Kidney tubule cell (primary cell): ENCODE measurements at places on chromosomes 11 and 22.

- DNase-seq = no peak
Observed at GRCh38 chr22:43774318-43774915, 37.7 kb downstream of the EFCAB6 start.

DNA sequence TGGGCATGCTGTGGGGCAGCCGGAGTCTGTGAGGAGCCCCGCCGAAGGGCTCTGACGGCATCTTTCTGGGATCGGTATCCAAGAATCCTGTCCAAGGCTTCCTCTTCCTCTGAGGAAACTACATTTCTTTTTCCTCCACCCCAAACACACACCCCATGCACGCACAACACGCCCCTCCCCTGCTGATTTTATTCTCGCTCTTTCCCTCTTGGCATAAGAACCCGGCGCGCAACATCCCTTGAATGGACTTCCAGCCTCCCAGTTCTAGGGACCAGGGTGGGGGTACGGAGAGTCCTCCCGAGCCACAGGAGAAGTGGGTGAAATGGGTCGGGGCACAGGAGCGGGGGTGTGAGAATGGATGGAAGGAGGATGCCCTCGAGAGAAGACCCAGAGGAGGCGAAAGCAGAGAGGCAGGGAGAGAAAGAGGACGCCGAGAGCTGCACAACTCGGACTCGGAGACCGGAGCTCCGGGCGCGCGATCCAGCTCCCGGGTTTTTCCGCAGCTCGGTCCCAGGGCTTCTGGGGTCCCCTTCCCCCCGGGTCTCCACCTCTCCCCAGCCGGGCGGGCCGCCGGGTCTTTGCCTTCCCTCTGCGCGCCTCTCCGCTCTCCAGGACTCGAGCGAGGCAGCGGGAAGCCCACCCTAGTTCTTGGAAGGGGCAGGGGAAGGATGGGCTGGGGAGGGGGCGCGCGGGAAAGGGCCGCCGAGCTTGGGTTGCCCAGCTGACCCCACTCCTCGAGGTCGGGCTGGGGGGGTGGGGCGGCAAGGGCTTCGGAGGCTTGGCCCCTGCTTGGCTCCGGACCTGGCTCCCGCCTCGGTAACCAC lies 1.5 kb upstream of the LARGE1 start:
- peak; percentile 58 for DNase-seq

GRCh38 chr11:82261367-82261766 lies 472.3 kb downstream of the FAM181B start:
- DNase-seq = no peak

DNA sequence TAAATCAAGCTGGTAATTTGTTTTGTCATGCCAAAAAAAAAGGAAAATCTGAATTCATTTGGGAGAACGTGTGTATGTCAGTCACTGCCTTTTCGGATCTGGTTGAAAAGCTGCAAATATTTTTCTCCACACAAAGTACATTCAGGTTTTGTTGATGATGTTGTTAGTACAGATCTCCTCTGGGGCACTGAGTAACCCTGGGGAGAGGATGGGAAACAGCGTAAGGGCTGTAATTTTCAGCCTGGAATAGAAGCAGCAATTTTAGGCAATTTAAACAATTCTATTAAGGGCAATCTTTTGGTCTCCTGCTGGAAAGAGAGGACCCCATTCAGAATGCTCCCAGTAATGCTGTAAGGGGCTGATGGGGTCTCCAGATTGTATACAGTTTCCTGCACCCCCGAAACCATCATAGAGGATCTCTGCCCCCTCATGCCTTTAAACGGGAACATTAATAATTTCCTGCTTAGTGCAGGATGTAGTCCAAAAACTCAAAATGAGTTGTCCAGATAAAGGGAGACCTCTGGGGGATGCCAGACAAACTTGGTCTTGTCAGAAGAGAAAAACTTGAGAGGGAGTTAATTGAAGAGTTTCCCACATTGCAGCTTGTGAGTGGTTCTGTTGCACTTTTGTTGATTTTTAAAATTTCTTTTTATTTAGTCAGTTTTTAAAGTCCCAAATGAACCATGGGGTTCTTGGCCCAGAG lies 132.3 kb downstream of the COMMD9 start:
- no peak for DNase-seq

DNA sequence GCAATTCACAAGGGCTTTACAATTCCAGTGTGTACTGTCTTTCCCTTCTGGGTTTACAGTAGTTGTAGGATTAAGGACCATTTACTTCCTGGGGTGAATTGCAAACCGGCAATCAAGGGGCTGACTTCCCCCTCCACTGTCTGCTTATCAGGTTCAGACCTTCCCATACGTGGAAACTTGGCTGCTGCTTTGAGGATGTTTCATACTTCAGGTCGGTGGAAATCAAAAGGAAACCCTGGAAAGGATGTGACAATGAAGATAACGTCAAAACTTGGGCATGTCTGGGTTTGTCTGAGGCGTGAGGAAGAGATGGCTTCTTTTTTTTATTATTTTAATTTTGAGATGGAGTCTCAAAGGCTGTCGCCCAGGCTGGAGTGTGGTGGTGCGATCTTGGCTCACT lies 2.1 kb upstream of the RTCB start:
- no peak for DNase-seq

GRCh38 chr22:24553597-24554312 lies 1.2 kb downstream of the GUCD1 start:
- peak; percentile 28 for DNase-seq

- peak; percentile 47 for DNase-seq
Observed at GRCh38 chr11:32052215-32052614, 38.7 kb upstream of the RCN1 start.

GRCh38 chr11:119414321-119414720 lies 8.7 kb downstream of the THY1 start:
- DNase-seq = no peak

- no peak for DNase-seq
Observed at GRCh38 chr11:119863236-119863635, 134.2 kb upstream of the NECTIN1 start.

DNA sequence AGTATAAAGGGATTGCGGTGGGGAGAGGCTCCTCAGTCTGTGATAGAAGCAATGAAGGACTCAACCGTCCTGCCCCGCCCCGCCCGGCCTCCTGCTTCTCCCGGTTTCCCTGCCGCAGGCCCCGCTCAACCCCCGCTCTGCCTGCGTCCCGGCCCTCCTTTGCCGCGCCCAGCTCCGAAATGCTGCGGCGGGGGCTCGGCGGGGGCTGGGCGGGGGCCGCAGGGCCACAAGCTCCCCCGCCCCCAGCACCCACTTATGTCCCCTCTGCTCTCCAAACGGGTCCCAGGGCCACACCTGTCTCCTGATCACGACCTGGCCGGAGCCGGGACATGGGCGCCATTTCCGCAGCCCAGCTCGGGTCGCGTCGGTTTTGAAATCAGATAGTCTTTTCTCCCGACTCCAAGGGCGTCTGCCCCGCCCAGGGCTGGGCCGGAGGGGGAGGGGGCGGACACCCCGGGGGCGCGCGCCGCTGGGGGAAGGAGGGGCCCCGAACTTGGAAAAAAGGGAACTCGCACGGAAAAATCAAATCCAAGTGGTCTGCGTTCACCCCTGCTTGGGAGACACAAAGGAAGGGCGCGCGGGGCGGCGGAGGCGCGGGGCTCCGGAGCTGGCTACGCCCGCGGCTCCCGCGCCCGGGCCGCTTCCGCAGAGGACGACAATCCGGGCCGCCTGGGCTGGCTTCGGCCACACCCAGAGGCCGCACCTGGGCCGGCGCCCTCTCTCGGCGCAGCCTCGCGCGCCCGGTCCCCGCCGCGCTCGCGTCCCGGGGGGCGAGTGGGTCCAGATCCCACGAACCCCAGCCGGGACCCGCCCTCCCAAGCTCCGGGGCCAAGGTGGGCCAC lies 70.6 kb upstream of the EP300 start:
- DNase-seq = peak; percentile 67

DNA sequence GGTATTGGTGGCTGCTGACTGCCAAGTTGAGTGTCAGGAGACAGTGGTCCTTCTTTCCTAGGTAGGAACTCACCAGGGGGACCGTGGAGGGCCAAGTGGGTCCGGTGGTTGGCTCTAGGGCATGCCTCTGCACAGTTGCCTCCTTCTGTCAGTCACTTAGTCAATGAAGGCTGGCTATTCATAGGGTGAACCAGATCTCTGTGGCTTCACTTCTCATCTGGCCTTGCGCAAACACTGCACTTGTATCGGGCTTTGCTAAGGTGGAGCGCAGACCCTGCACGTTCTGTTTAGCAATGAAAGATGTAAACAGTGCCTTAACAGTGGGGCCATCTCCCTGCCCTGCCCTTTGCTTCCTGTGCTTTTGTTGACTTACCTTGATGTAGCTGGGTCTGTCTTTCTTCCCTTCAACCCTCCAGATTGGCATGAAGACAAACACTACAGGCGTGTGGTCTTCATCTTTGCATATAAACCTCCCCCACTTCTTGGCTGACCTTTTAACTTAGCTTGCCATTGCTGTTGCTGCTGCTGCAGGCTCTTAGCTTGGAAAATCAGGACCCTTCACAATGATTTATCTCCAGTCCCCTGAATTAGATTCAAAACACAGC lies 6.7 kb upstream of the SORL1-AS1 start:
- DNase-seq = no peak

DNA sequence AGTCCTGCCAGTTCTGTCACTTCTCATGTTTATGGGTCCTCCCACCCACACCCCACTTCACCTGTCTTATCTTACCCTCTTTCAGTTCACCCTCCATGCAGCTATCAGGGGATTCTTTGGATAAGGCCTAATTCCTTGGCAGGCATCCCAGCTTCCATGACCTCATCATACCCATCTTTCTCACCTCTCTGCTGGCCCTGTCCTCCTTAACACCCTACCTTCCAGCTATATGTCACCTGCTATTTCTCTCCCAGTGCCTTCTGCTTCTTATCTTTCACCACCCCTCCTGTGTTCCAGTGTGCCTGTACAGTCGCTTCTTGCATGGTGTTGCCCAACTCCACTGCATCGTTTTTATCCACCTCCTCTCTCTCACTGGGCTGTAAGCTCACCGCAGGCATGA lies 28.3 kb downstream of the SNU13 start:
- DNase-seq = no peak

GRCh38 chr11:3202759-3203158 lies 15.9 kb downstream of the MRGPRG start:
- no peak for DNase-seq

DNA sequence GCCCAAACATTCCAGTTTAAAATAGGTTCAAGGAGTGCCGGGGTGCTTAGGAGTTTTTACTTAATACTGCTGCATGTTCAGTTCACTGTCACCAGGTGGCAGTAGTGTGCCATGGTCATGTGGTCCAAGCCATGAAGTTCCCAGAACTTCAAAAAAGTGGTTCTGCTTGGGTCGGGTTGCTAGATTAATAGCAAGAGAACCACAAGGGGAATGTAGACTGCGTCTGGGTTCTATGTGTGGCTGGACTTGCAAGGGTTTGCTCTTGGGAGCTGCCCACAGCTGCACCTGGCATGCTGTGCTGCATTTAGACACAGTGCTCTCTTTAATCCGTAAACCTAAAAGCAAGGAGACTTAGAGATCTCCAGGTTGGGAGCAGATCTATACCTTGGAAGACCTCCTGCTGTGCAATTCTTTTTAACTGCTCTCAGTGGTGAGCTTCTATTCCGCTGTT lies 6.5 kb upstream of the SPON1 start:
- peak; percentile 69 for DNase-seq

GRCh38 chr11:128148208-128148607 lies 439.1 kb downstream of the ETS1 start:
- DNase-seq = no peak

GRCh38 chr11:120798854-120799253 lies 225.0 kb upstream of the TBCEL start:
- DNase-seq = no peak

DNA sequence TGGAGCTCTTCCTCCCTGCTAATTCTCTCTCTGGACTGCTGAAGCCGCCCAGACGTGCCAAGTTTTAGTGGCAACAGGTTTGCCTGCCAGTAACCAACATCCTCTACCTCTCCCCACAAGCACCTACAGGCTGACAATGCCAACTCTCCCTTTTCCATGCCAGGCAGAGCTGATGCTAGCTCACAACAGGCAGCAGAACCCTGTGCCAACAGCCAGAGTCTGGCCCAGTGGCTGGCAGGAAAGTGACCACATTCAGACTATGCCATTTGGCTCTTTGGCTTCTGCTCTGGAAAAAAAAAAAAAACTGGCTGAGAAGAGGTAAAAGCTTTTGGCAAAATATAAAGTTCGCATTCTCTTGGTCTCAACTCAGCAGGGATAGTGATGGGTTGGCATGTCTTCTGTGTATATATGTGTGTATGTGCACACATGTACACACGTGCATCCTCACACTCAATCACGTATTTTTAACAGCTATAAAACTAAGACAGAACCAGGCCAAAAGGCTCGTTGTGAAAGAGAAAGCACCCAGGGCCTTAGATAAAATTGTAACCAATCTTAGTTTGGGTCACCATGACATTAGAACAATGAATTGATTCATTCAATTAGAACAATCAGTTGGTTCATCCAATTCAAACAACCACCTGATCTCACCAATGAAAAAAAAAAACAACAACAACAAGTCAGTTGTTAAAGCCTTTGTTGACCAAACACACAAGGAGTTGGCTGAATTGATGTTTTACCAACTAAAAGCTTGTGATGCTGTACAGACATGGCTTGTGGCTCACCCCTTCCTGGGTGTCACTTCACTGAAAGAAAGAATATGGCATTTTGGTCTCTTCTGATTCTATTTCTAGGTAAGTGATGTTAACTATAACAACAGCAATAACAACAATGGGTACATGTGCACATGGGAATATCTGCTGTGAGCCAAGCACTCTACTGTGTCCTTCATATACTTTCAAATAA lies 48.6 kb downstream of the TRIM29 start:
- DNase-seq = no peak

GRCh38 chr11:75481922-75482606 lies 43.7 kb downstream of the GDPD5 start:
- no peak for DNase-seq

- no peak for DNase-seq
Observed at GRCh38 chr11:26860091-26860780, 133.7 kb upstream of the FIBIN start.

DNA sequence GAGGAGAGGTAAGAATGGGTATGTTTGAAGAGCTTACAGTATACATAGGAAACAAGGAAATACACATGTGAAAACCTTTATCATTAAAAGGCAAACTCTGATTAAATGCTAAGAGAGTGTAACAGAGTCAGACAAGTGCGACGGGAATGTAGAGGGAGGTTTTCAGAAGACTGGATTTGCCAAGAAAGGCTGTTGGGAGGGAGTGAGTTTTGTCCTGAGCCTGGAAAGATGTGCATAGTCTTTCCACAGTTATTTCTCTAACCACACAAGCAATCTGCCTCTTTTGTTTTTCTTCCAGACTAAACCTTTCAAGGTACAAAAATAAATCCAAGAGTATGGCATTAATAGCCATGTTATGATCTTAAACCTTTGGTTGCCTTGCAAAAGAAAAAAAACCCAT lies 170.9 kb downstream of the KIRREL3 start:
- DNase-seq = no peak

- no peak for DNase-seq
Observed at GRCh38 chr11:125236072-125236825, 71.7 kb downstream of the PKNOX2 start.

- DNase-seq = no peak
Observed at GRCh38 chr11:68194675-68195294, 18.3 kb downstream of the KMT5B start.

DNA sequence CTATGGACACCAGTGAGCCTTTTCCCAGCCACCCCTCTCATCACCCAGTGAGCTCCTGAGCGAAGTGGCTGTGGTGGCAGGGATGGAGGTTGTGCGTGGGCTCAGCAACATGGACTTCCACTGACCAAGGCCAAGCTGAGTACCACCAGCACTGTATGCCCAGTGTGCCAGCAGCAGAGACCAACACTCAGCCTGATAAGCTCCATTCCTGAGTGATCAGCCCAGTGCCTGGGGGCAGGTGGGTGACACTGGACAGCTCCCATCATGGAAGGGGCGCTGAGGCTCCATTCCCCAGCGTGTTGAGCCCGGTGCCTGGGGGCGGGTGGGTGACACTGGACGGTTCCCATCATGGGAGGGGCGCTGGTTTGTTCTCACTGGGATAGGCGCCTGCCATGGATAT lies 17.6 kb upstream of the CD81 start:
- DNase-seq = no peak
